ENCODE measurements at places on chromosomes 16 and 17.
A peak's percentile ranks its signal among the peaks of the same experiment; 100 is the strongest.

DNA sequence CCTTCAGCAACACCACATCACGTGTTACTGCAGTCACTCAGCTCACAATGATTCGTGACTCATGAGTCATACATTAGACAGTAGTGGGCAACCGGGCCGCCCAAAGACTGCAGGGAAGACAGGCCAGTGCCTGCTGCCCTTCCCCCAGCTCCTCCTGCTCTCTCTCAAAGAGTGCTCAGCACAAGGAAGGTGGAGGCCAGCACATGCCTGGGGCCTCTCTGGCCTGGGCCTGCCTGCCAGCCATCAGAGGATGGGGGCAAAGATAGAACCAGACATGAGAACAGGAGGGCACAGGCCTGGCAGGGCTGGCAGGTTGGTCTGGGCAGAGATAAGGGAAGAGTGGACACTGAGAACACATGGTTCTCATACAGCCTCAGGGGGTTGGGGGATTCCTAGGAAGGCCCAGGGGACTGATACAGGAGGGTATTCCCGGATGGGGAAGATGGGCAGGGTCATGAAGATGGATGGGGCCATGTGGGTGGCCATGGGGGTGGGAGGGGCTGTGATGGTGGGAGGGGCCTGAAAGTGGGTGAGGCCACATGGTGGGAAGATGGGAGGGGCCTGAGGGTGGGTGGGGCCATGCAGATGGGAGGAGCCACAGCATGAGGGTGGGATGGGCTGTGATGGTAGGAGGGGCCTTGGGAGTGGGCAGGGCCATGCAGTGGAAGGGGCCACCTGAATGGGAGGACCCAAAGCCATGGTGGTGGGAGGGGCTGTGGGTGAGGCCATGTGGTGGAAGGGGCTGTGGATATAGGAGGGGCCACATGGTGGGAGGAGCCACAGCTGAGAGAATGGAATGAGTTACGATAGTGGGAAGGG is 29.0 kb downstream of the KATNB1 start:
- no peak for DNase-seq

- DNase-seq: no peak
Observed at GRCh38 chr16:66188917-66189725, 177.4 kb upstream of the CDH5 start.

DNA sequence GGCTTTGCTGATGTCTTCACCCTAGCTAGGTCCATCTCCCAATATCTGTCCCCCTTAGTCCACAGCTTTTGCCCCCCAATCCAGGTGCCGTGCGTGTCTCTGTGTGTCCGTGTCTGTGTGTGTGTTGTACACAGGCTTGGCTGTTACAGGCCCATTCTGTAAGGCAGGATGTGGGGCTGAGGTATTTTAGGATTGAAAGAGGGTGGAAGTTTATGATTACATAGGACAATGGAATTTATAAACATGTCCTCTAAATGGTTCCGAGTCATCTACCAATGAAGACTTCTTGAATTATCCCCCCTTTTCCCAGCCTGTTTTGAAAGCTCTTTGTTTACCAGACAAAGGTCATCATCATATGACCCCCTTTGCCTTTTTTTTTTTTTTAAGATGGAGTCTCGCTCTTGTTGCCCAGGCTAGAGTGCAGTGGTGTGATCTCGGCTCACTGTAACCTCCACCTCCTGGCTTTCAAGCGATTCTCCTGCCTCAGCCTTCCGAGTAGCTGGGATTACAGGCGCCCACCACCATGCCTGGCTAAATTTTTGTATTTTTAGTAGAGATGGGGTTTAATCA is 21.9 kb downstream of the ACE start:
- no peak for DNase-seq

DNA sequence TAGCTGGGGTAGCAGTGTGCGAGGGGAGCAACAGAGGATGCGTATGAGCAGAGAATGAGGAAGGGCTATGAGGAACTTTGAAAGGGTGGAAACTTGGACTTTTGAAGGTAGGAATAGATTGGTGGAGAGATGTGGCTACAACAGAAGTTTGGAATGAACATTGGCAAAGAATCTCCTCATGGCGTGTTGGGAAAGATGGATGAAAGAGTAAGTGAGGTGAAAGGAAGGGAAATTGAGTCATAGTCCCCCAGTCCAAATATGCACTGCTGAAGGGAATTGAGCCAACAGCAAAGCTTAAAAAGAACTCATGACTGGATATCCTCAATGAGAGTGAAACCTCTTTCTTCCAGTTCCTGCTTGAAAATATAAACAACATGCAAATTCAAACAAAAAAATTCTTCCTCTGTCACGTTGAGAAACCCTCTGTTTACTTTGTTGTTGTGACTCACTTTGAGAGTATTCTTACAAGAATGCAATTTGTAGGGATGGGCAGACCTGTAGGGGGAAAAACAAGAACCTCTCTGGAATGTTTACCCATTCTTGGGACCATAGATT is 313.2 kb upstream of the KCNJ16 start:
- DNase-seq: no peak

DNA sequence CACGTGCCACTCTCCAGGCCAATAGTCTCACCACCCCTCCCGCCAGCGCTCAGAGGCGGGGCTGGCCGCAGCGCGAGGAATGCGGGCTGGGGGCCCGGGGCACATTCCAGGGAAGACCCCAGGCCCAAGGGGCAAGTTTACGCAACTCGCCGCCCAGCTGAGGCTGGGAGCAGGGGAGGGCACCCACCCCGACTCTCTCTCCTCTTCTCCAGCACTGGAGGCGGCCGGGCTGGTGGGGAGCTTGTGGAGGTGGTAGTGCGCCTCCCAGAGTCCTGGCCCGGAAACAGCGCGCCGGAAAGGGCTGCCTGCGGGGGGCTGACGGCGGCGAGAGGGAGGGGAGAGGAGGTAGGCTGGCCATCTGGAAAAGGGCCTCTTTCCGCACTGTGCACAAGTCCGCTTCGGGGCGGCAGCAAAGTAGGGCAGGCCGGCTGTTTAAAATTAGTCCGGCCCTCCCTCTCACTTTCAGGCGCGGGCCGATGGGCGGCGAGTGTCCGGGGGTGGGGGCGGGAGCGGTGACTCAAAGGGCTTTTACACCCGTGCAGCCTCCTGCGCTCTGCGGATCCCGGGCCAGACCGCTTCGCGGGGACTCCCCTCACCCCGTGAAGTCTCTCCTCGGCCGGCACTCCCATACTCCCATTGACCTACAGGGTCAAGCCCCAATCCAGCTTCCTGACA is 1.1 kb downstream of the FHOD1 start:
- peak; percentile 21 for DNase-seq

DNA sequence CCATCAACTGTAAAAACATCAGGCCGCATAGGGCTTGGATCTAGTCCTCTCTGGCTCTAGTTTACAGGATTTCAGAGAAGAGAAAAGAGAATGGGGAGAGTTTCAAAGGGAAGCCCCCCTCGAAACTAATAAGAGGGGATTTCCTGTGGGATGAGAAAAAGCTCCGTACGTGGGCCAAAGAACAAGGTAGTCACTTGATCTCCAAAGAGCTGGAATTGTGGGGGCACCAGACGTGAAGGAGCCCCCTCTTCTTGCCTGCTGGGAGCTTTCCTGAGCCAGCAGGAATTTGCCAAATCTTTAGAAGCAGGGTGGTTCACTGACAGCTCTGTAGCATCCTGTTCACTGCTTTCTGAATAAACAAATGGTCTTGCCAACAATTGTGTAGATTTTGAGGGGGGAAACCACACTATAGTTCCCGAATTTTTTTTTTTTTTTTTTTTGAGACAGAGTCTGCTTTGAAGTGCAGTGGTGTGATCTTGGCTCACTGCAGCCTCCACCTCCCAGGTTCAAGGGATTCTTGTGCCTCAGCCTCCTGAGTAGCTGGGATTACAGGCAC is 7.0 kb upstream of the TMIGD1 start:
- no peak for DNase-seq

GRCh38 chr16:47143677-47144558 is at the start of gene NETO2:
Gene NETO2, minus strand, starts transcription at chr16:47143945. Its CDS starts 333 bp downstream, at chr16:47143612.
- no peak for DNase-seq

- no peak for DNase-seq
Observed at GRCh38 chr16:4537376-4538343, 913 bp downstream of the CDIP1 start.

GRCh38 chr17:41666237-41666641 is 22.4 kb upstream of the EIF1 start:
- no peak for DNase-seq

DNA sequence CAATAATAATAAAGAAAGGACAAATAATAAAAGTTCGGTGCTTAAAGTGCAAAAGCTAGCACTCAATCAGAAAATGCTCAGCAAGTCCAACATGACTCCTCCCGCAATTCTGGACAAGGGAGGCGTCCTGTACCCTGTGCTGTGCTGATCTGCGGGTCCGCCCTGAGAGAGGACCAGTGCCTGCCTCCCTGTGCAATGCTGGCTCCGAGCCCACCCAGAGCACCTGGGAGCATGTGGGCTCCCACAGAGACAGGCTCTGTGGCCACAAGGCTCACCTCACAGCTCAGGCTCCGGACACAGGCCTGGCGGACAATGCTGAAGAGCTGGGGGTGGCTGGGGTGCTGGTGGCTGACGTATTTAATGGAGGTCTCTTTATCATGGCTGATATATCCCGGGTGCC is 11.1 kb downstream of the FLCN start:
- no peak for DNase-seq

DNA sequence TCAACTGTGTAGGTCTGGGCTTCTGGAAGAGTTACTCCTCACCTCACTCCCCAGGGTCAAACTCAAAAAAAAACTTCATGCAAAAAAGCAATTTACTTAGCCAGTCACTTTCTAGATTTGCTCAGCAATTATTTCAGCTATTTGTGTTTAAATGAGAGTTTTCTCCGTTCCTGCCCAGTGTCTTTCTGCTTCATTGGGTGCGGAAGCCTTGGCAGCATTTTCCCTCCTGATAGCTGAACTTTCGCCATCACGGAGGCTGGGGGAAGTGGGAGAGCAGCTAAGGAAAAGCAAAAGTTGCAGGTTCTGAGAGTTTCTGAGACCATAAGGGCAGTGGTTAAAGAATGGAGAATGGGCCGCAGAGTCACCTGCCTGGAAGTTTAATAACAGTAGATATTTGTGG is 287.1 kb upstream of the DYNLRB2 start:
- no peak for DNase-seq

Measured in stimulated activated CD8-positive, alpha-beta memory T cell treated with anti-CD3 and anti-CD28 coated beads, Interleukin-15, amount 100 ng/mL, for 1 hour (primary cell).